ENCODE measurements at places on chromosomes 2 and 18. TPM values are rescaled to one million over a fixed set of nuclear protein-coding genes. Genes with fewer than 3 reads are reported as not detected.

VAMP5 gene
- polyA plus RNA-seq: 19.1 TPM

DNA sequence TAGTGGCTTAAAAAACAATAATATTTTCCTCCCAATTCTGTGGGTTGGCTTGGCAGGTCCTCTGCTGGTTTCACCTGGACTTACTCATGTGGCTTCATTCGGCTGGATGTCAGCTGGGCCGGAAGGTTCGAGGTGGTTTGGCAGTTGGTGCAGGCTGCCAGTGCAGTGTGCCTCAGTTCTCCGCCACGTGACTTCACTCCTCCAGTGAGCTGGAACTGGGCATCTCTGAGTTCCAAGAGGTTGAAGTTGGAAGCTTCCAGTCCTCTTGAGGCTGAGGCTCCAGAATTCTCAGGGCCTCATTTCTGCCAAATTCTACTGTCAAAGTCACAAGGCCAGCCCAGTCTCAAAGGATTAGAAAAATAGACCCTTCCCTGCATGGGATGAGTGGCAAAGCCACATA lies 83.4 kb upstream of the B3GNT7 start:
- DNase-seq: no peak

DNA sequence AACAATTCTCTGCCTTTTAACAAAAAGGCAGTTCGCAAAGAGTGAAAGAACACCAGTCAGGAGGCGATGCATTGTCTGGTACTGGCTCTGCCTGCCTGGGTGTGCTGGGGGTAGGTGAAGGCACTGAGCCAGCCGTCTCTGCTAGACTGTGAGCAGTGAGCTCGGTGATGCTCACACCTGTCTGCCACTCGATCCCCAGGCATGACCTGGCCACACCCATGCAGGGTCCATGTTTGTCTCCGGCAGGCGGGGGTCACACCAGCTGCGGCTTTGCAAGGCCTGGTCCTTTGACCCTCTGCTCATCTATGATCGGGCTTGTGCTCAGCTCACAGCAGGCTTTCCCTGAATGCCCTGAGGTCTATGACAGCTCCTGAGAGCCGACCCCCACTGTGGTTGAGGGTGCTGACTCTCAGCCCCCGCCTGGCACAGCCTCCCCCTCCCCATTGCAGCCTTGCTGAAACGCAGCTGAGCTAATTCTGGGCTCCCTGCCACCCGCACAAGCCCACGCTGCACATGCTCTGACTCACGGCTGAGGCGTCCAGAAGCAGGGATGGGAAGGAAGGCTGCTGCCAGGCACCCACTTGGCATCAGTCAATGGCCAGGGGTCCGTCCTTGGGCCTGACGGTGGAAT lies 23.7 kb downstream of the CRACDL start:
- peak; percentile 86 for DNase-seq

- DNase-seq: no peak
Observed at GRCh38 chr18:46668135-46668534, 11.1 kb upstream of the LOXHD1 start.

GRCh38 chr2:11963966-11964365 lies 217.5 kb downstream of the LPIN1 start:
- no peak for DNase-seq

DNA sequence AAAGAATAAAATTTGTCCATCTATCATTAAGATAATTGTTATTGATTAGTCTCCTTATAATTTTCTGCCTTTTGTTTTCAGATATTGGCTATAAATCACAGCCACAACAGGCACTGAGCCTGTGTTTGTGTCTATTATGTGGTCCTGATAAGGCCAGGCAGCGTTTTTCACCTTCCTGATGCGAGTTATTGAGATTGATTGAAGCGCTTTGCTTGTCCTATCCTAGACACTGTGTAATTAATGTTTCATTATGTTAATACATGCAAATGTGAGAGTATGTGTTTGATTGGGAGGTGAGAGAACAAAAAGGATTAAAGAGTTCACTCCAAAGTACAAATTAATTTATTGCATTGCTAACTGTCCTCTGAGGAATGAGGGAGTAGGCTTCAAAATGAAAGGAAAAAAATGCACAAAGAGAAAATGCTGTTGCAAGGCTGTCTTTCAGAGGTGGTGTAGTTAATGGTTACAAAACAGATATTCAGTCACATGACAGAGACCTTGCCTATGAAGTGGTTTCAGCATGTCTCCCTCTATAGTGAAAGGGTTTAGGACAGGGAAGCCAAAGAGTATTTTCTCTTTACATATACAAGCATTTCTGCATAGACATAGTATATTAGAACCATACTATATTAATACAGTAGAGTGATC lies 391.1 kb downstream of the DCC start:
- no peak for DNase-seq

- DNase-seq: no peak
Observed at GRCh38 chr2:178380763-178381162, 70.2 kb downstream of the PRKRA start.

- no peak for DNase-seq
Observed at GRCh38 chr18:25174324-25174723, 177.6 kb downstream of the ZNF521 start.

OR6B2 gene
- polyA plus RNA-seq: not detected

SOCS6 gene
- polyA plus RNA-seq: 17.5 TPM

GRCh38 chr2:149080971-149081370 lies 42.5 kb downstream of the LYPD6B start:
- no peak for DNase-seq

KCNE4 gene
- polyA plus RNA-seq: 0.71 TPM

ACKR3 gene
- polyA plus RNA-seq: 5.7 TPM

SERPINB8 gene
- 0.90 TPM for polyA plus RNA-seq

HOXD11 gene
- not detected for polyA plus RNA-seq

NYAP2 gene
- polyA plus RNA-seq: not detected

FTCDNL1 gene
- 2.0 TPM for polyA plus RNA-seq

DNA sequence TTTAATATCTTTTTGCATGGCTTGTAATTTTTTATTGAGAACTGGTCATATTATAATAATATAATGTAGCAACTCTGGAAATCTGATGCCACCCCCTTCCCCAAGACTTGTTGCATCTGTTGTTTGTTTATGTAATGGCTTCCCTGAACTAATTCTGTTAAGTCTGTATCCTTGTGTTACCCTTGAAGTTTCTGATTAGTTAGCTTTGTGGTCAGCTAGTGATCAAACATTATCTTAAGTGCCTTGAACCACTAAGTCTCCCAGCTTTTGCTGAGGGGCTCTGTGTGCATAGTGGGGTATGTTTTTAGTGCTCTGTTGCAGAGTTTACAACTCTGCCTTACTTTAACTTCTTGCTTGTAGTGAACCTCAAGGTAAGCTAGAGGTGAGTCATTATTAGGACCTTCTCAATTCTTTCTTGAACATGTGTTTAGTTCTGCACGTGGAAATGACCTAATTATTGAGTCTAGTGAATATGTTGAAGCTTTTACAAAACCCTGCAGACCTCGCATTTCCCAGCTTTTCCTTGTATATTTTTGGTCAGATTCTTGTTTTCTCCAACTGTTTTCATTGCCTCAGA lies 24.8 kb downstream of the SMCHD1 start:
- no peak for DNase-seq

GRCh38 chr2:67438337-67438736 lies 41.2 kb downstream of the ETAA1 start:
- no peak for DNase-seq

GRCh38 chr2:75569546-75569945 lies 8.8 kb upstream of the EVA1A start:
- DNase-seq: no peak

PIEZO2 gene
- 0.42 TPM for polyA plus RNA-seq

POTEI gene
- 2.0 TPM for polyA plus RNA-seq

DNA sequence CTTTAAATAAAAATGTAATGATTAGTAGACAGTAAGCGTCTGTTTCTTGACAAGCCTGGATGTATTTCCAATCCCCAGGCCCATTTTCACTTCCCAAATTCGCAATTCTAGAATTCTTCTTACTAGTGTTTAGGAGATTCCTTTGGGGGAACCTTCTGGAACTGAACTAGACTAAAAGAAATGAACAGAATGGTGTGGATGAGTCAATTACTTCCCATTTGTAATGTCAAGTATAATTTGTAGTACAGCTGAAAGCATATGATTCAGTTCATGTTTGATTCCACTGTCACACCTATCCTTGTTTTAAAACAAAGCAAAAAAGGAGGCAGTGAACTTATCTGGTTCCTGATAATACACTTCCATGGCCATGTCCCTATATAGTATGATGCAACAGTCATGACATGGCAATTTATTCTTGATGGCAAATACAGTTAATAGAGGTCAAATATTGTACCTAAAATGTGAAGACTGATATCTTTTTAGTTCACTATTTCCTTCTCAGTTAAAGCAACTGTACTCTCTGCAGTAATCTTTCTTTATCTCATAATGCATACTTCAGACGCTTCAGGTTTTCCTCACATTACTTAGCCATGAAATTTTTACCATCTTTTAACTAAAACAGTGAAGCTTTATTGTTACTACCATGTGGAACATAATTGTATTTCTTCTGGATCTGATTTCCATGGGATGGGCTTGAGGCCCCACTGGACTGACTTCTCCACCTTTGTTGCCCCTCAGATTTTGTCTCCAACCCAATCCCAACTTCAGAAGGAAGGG lies 2.0 kb downstream of the IDH1 start:
- peak; percentile 18 for DNase-seq

- DNase-seq: no peak
Observed at GRCh38 chr2:84435345-84436025, 23.6 kb downstream of the SUCLG1 start.

DNA sequence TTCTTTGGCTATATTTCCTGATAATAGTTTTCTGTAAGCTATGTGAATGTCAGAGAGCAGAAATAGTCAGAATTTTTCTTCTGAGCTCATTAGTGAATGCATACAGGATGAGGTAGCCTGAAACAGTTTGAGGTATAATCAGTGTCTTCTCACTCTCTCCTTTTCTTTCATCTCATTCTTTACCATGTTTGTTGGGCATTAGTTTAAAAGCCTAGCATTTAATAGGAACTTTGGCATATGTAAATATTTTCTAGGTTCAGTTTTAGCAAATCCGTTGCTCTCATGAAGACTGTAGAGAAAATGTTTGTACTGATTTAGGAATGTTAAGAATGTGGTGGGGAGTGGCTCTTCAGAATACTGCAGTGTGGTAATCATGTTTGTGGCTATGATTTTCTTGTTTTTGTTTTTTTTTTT lies 119.4 kb downstream of the PARD3B start:
- peak; percentile 19 for DNase-seq

DNA sequence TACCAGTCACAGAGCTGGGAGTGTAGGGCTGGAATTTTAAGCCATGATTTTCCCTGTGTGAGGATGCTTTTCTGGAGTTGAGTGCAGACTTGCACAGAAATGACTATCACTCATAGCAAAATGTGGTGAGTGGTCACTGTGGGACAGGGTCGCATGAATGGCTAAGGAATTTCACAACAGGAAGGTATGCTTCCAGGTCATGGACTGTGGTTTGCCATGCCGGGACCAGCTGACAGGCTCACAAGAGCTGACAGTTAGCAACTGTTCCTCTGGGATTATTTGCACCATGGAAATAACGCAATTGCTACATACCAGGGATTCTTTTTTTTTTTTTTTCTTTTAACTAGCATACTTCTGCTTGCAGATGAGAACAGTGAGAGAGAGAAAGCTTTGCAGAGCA lies 3.8 kb upstream of the UXS1 start:
- DNase-seq: peak; percentile 21

RGPD8 gene
- 4.2 TPM for polyA plus RNA-seq

DNA sequence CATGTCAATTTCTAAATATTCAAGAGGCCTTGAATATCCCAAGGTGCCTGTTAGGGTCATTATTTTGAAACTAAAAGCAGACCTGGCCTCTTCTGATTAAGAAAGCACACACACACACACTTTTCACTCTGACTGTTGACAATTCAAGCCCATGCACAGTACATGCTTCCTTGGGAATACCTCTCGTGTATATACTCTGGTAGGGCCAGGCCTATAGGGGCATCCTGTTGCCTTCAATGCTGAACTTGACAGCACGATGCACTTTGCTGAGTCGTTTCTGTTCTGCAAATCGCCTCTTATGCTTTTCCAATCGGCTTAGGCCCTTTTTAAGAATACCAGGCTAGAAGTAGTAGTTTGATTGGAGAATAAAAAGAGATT lies 40.6 kb downstream of the IWS1 start:
- no peak for DNase-seq

GRCh38 chr2:128787616-128788015 lies 468.9 kb upstream of the HS6ST1 start:
- DNase-seq: no peak

DNA sequence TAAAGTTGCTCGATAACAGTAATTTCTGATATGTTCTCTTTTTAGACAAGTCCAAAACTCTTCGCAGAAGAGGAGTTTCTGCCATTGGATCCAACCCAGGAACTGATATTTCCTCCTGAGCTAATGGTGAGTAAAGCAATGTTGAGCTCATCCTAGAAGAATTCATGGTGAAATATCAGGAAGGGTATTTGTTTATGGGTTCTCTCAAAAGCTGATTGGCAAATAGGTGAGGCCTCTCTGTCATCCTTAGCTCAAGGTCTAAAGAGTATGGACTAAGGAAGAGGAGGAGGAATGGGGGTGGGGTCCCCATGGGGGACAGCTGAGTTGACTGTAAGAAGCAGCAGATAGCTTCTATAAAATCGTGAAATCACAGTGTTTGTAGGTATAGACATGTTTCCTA lies 18.2 kb downstream of the AOX1 start:
- DNase-seq: no peak

TLX2 gene
- not detected for polyA plus RNA-seq
